ENCODE measurements at places on chromosomes 1 and 21. TPM values are rescaled to one million over a fixed set of nuclear protein-coding genes. Genes with fewer than 3 reads are reported as not detected.

Gene FAM72A
- 8.7 TPM for total RNA-seq

Gene LIPI
- total RNA-seq: not detected

Gene CD1B
- total RNA-seq: not detected

Gene HPCAL4
- total RNA-seq: 0.25 TPM

Gene LRRIQ3
- 0.53 TPM for total RNA-seq

Gene PHTF1
- 14.6 TPM for total RNA-seq
